Islet precursor cell (in vitro differentiated cells): ENCODE measurements at places on chromosomes 1 and 21.
A peak's percentile ranks its signal among the peaks of the same experiment; 100 is the strongest.

DNA sequence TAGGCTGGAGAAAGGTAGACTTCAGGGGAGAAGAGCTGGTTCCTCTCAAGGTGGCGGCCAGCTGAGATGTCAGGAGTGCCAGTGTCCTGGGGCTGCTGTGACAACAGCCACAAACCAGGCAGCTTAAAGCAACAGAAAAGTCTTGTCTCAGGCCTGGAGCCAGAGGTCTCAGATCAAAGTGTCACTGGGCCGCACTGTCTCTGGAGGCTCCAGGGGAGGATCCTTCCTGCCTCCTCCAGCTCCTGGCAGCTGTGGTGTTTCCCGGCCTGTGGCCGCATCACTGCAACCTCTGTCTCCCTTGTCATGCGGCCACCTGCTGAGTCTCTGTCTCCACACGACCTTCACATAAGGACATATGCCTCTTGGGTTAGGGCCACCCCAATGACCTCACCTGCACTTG, 24.4 kb upstream of the TSPEAR start:
- no peak for DNase-seq

- DNase-seq, result no peak
These were observed 3.8 kb upstream of the MUL1 start for GRCh38 chr1:20511518-20512428.

DNA sequence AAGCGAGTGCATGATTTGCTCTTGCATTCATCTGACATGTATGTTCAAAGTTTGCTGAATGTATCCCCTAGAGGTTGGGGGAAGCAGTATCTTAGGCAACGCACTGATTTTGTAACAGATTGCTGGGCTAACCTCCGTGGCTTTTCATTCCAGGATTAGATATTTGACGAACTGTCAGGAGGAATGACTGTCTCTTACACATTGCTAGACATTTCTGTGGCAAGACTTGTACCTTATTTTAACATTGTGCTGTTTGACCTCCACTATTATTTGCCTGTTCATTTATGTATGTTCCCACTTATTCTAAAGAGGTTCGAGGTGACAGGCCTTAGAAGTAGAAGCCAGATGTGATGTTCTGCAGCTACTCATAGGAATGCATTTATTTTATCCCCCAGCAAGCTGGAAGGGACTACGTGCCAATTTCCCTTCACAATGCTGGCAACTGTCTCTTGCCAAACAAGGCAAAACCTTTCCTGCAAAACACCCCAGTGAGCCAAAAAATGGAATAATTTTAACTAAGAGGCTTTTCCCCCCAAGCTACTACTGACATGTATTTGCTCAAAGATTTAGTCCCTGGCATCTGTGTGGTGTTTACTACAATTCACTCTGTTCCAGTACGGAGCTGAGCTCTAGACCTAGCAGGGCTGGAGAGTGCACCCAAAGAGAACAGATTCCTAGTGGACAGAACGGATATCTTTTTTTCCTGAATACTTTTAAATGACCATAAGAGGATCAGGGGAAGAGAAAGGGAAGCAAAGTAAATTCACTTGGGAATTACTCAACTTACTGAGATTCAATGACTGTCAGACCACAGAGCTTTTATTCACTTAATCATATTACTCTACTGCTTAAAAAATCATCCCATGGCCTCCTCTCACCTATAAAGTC, 646.2 kb downstream of the SMYD3 start:
- no peak for DNase-seq

GRCh38 chr1:38466487-38466886, 393.1 kb downstream of the RRAGC start:
- peak; percentile 16 for DNase-seq

DNA sequence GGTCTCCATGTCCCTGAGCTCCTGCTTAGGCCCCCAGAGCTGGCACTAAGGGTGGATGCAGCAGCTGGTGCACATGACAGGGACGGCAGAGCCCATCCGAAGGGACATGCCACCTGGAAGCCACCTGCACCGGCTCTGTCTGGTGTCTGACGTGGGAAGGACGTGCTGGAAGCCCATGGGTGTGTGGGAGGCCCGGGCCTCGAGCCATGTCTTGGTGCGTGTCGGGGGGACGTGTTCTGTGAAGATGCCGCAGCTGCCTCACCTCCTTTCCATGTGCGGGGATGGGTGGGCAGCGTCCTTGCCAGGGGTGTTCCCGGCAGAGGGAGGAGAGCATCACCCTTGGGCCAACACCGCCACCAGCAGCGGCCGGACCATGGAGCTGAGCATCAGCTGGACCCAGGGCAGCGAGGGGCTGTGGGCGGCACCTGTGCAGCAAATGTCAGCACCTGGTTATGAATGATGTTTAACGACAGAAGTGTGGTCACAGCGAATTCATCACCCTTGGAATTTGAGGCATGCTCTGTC, 15.5 kb upstream of the POFUT2 start:
- no peak for DNase-seq

DNA sequence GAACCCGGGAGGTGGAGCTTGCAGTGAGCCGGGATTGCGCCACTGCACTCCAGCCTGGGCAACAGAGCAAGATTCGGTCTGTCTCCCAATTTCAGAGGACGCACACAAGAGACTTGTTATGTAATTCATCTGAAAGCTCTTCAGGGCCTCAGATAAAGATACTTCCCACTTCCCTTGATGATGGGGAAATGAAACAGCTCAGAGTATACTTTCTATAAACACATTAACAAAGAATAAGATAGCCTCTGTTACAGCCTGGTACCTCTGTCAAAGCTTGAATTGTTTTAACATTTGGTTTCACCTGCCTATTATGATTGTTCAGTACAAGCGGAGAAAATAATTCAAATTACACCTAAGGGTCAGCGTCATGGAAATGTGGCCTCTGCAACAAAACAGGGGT, 622.9 kb upstream of the ADGRL4 start:
- DNase-seq, result no peak

- DNase-seq, result peak; percentile 51
These were observed 43.0 kb downstream of the NPHP4 start for GRCh38 chr1:5949085-5949760.

DNA sequence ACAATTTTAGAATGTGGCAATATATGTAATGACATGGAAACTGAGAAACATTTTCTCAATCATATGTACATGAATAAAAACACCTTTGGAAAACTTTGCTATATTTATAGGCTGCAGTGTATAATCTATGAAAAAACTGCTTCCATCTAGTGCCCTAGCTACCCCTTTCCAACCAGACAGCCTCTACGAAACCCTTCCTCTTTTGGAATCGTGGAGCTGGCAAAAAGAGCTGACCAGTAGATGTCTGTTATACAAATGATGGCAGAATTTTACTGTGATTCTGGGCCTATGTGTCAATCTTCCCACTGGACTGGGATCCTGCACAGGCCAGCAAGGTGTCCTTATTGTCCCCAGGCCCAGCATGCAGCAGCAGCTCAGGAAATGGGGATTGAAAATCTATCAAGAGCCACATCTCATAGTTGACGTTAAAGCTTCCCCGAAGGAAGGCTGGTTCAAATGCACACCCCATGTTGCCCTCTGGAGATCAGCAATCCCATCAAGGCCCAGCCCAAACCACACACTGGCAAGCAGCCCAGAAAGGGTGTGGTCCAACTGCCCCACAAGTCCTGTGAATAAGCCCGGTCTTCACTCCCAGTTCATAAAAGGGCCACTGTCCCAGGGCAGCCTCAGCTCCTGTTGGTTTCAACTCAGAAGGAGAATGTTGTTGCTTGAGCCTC, 8.8 kb upstream of the FAM20B start:
- DNase-seq, result no peak

DNA sequence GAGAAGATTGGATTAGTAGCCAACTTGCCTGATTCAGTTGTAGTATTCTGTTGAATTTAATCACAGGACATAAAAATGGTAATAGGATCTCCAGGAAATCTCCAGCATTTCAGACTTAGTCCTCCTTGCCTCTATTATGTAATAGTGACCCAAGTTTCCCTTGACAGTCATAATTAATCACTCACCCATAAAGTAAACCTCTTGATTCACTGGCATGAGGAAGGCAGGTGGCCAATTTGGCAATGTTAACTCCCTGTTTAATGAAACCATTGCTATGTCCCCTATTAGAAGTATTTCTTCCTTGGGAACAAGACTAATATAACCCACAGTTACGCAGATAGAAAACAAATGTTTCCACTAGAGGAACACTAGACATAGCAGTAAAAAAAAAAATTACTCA, 604.8 kb upstream of the CXADR start:
- no peak for DNase-seq

GRCh38 chr1:25581764-25582163, 34.8 kb upstream of the MAN1C1 start:
- DNase-seq, result no peak

- DNase-seq, result peak; percentile 97
These were observed 212.8 kb downstream of the PBX1 start for GRCh38 chr1:164771619-164772361.

DNA sequence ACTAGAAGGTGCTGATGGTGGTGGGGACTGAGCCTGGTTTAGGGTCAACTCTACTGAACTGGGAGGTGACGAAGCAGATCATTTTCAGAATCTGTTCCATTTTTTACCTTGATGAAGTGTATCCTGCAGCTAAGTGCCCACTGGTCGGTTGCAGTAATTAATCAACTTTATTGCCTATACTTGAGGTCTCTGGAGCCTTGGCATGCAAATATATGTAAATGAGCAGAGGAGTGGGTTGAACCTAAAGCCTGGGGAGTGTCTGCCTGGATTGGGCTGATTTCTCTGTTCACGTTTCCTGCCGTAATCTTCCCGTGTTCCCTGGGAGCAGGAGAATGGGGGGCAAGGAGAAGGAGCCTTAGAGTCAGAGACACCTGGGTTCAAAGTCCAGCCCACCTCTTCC, 286.8 kb downstream of the PTPRU start:
- no peak for DNase-seq

DNA sequence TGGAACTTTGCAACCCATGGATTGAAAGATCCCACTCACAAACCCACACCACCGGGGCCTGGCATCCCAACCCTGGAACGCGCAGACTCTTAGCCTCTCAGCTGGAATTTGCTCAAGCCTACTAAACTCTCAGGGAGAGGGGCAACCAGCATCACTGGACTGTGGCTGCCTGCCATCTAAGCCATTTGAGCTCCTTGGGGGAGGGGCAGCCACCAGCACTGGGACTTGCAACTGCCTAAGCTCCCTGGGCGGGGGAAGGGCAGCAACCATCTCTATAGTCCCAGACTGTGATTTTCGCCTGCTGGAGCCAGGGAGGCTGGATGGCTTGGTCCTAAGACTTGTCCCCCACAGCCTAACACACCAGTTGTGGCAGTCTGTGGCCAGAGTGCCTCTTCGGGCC, 122.3 kb downstream of the SNX7 start:
- no peak for DNase-seq

DNA sequence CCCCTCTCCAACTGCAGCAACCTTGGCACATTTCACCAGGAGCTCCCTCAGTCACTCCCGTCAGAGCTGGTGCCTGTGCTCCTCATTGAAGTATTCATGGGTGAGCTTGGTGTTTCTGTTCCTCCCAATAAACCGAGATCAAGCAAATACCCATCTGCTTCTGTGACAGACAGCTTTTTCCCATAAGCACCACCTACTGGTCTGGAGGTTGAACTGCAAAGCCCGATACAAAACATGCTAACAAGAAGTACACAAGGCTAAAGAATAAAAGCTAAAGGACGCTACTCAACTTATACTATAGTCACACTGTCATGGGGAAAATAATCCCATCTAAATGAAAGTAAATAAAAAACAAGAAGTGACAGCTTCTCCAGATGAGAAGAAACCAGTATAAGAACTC, 111.9 kb upstream of the C21orf91 start:
- DNase-seq, result no peak

DNA sequence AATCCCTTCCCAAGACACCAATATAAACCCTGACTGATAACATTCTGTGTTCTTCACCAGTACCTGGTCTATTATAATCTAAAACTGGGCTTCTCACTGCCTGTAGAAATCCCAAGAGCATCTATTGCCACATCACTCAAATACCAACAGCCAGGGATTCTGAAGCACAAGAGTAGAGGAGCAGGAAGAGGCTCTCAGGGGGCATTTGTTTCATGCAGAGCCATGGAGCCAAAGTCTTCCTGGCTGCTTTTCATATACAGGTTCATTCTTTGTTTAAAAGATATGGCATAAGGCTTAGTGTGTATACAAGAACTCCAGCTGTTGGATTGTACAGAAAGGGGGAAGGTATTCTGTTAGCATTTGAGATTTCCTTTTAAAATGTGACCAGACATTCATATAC, 38.2 kb upstream of the USH2A start:
- no peak for DNase-seq

DNA sequence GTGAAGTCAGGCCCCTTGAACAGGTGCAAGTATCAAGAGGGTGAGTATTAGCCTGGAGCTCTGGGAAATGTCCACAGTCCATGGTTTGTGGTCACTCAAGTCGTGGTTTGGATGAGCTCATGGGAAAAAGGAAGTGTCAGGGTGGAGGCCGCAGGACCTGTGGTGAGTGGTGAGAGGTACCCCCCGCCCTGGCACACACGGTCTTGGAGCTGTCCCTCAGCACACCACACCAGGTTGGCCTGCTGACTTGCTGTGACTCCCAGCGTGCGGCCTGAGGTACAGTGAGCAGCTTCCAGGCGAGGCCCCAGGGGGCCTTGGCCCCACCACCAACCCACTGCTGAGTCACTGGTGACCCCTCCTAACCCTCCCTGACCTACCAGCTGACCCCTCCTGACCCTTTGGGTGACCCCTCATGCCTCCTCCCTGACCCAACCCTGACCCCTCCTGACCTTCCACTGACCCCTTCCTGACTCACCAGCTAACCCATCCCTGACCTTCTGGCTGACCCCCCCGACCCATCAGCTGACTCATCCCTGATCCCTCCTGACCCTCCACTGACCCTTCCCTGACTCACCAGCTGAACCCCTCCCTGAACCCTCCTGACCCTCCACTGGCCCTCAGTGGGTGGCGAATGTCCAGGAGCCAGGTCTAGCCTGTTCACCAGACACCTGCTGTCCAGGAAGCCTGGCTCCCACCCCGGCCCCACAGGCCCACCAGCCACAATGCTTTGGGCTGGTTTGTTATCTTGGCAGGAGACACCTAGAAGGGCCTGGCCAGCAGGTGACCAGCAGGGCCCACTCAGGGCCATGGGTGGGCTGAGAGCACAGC, 34.8 kb upstream of the RNF187 start:
- peak; percentile 62 for DNase-seq

DNA sequence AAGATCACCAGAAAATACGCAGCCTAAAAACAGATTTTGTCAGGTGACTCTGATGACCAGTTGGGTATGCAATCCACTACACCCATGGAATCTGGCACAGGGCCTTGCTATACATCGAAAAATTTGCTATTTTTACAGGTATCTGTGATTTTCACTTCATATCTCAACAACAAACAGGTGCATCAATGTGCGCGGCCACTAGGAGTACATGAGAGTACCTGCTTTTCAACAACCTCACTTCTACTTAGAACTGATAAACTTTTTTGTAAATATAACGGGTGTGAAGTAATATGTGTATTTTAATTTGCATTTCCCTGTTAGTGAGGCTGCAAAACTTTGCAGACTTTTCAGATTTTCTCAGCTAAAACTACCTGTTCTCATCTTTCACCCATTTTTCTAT, 80.8 kb downstream of the SLC45A1 start:
- DNase-seq, result no peak

- peak; percentile 40 for DNase-seq
These were observed 12.0 kb downstream of the DHCR24 start for GRCh38 chr1:54875000-54875399.

DNA sequence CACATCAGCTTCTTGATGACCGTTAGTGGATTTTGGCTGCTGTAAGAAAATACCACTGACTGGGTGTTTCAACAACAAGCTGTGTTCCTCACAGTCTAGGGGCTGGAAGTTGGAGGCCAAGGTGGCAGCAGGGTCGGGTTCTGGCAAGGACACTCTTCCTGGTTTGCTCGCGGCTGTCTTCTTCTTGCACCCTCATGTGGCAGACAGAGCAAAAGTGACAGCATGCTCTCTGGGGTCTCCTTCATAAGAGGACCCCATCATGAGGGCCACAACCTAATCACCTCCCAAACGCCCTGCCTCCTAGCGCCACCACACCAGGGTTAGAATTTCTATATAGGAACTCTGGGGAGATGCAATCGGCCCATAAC, 18.6 kb upstream of the TSPEAR start:
- DNase-seq, result no peak
